ENCODE measurements at places on chromosomes 1 and 21.
A peak's percentile ranks its signal among the peaks of the same experiment; 100 is the strongest.

- DNase-seq: no peak
Measured at GRCh38 chr1:26996024-26996423, 2.5 kb downstream of the TRNP1 start.

- no peak for DNase-seq
Measured at GRCh38 chr1:110035236-110035752, 870 bp downstream of the STRIP1 start.

DNA sequence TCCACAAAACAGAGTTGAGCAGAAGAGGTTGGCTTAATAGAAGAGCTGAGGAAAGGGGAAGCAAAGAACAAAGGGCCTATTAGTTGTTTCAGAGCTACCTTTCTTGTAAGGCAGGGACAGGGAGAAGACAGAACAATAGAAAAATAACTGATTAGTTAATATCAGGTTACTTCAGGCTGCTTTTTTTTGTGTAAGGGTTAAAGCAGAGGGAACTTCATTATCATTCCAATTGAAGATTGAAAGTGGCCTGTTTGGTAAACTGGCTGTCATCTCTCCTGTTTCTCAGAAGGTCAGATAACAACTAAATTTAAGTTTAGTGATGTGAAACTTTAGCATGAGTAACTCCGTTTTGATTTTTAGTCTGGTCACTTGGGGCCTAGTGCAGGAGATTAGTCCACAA lies 22.3 kb downstream of the CDC42 start:
- no peak for DNase-seq

GRCh38 chr1:153752571-153753195 lies 22.5 kb upstream of the SLC27A3 start:
- no peak for DNase-seq

DNA sequence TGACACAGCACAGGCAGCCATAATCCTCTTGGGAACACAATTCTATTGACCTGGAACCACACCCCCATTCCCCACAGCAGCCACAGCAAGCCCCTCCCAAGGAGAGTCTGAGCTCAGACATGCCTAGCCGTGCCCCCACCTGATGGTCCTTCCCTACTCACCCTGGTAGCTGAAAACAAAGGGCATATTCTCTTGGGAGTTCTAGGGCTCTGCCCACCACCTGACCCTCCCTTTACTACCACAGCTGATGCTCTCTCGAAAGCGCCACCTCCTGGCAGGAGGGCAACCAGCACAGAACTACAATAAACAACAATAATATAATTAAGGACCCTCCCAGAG lies 184.8 kb upstream of the COA6 start:
- no peak for DNase-seq

DNA sequence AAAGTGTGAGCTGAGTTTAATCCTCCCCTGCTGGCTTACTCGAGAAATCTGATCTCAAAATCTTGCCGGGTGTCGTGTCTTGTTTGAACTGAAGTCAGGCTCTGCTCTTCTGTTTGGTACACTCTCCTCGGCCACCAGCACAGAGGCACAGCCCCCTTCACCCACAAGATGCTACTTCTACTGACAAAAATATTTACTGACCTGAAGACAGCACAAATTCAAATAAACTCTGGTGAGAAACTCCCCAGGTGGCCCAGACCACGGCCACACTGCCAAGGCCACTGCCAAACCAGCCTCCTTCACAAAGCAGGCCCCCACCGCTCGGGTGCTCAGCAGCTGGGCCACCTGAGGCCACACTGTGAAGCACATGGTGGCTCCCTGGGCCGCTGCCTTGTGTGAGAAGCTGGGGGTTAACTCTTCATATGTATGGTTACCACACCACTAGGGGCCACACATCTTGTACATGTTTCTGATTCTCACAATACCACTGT lies 80.6 kb downstream of the TGFBR3 start:
- no peak for DNase-seq

GRCh38 chr1:204565617-204566582 lies 49.7 kb downstream of the MDM4 start:
- peak; percentile 74 for DNase-seq

GRCh38 chr1:159829273-159829634 lies 2.6 kb downstream of the SLAMF8 start:
- peak; percentile 25 for DNase-seq

Data from SHP77 (cell line).